CD4-positive, alpha-beta T cell treated with Interleukin-15 for 1 hour (primary cell): ENCODE measurements at places on chromosomes 6 and 20.

GRCh38 chr6:144027932-144028587 lies 20.0 kb upstream of the PLAGL1 start:
- no peak for DNase-seq

DNA sequence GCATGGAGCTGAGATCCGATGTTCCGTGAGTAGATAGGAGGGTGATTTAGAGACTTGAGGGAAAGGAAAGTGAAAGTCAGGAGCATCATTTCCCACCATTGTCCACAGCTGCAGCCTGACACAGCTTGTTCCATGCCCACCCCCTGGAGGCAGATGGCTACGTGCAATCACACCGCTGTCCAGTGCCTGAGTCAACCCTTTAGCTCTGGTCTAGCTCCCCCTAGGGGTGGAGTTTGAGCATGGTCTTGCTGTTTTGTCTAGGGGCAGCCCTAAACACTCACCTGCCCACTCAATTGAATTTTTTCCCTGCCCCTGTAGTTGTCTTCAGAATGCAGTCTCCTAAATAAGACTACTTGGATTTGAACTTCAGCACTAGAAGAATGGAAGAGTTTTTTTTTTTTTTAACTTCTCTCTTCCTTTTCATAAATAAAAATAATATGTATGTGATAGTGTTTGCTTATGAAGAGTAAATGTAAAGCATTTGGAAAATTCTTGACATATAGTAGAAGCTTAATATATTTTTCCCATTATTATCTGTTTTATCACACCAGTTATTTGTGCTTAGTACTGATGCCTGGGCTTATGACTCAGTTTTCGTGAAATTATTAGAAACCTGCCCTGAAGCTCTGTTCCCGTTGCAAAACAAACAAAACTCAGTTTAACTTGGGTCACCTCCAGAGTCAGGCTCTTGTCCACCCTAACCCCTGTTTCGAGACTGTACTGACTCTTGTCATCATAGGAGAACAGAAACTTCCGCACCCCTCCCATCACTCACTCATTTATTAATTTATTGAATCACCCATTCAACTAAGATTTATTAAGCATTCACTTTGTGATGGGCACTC lies 814.8 kb downstream of the MAFB start:
- DNase-seq: peak; percentile 18

GRCh38 chr6:106694343-106694742 lies 65.0 kb downstream of the QRSL1 start:
- no peak for DNase-seq

GRCh38 chr6:16228709-16229665 lies 9.4 kb upstream of the GMPR start:
- DNase-seq: no peak

GRCh38 chr20:48194583-48194982 lies 409.3 kb upstream of the SULF2 start:
- no peak for DNase-seq

- DNase-seq: no peak
Measured at GRCh38 chr6:105573556-105573955, 170.7 kb upstream of the PREP start.

DNA sequence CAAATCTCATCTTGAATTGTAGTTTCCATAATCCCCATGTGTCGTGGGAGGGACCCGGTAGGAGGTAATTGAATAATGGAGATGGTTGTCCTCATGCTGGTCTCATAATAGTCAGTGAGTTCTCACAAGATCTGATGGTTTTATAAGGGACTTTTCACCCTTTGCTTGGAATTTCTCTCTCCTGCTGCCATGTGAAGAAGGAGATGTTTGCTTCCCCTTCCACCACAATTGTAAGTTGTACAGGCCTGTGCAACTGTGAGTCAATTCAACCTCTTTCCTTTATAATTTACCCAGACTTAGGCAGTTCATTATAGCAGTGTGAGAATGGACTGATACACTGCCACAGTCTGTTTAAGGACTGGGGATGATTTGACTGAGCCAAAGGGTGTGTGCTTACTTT lies 44.7 kb downstream of the NKAIN2 start:
- no peak for DNase-seq

DNA sequence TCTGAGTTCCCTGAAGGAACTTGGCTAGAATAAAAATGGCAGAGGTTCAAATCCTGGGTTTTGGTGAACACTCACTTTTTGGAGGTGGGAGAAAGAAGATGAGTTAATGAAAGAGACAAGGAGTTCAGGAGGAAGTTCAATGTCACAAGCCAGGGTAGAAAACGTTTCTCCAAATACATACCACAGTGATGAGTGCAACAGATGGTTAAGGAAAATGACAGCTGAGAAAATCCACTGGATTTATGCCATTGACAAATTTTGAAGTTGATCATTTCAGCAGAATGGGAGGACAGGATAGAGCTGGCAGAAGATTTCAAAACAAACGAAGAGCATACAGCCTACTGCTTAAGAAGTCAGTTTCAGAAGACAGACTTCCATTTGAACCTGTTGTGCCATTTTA lies 122.7 kb downstream of the GFRAL start:
- no peak for DNase-seq

- DNase-seq: no peak
Measured at GRCh38 chr6:97915537-97915936, 632.5 kb upstream of the MMS22L start.

GRCh38 chr6:29958046-29958445 lies 15.7 kb downstream of the HLA-A start:
- DNase-seq: no peak

- DNase-seq: no peak
Measured at GRCh38 chr6:35737413-35738211, 780 bp downstream of the ARMC12 start.

GRCh38 chr6:15561447-15562199 lies 101.2 kb downstream of the DTNBP1 start:
- no peak for DNase-seq

DNA sequence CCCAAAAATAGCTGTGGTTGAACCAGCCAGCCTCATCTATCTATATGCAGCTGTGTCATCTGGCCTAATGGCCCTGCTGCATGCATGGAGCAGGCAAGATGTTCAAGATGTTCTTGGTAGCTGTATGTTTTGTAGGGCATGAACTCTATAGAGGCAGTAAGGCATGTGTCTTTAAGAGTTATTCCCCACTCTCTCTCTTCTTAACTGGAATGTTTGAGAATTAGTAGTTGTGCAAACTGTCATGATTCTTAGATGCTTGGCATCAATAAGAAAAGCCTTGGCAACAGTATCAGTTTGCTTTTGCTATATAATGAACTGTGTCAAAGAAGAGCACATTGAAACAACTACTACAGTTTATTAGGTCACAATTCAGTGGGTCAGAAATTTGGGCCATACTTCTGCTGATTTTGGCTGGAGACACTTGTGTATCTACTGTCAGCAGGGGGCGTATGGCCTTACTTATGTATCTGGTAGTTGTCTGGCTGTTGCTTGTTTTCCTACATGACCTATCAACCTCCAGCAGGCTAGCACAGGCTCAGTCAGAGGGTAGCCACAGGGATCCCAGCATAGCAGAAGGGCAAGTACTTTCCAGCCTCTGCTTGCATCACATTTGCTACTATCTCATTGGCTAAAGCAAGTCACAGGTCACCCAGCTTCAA lies 56.1 kb upstream of the LAMP5 start:
- DNase-seq: no peak

DNA sequence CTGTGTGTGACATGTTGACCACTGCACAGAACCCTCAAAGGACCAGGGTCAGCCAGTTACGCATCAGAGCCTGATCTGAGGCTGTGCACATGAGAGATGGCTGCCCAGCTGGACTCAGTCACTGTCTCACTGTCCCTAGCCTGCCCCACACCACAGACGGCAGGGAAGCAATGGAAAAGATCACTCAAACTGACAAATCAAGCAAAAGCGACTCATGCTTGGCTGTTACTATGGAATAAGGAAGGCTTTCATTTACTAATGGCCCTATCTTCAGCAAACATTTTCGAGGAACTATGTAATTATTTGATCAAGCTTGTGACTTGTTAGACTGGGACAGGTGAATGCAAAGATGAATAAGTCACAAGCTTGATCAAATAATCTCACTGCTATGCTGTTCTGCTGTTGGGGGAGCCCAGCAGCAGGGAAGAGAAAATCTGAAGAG lies 137.0 kb downstream of the SLC23A2 start:
- no peak for DNase-seq

GRCh38 chr20:45070932-45071632 lies 29.8 kb downstream of the KCNS1 start:
- no peak for DNase-seq

DNA sequence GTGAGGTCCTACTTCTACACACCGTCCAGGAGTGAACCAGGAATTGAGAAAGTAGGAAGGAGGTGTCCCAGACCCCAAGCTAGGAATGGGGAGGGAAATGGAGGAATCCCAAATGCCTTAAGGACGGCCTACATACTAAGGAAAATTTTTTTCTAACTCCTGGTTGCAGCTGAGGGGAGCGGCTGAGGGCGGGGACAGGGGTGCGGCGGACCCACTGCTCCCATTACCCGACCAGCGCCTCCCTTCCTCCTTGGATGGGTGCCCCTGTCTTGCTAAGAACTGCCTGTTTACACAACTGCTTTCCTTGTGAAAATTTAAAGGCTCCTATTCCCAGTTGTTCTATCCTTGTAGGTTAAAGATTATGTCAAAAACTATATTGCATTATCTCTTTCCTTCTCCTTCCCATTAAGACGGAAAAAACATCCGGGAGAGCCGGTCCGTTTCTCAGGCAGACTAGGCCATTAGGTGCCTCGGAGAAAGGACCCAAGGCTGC lies 699 bp upstream of the HSPA1B start:
- DNase-seq: peak; percentile 34

DNA sequence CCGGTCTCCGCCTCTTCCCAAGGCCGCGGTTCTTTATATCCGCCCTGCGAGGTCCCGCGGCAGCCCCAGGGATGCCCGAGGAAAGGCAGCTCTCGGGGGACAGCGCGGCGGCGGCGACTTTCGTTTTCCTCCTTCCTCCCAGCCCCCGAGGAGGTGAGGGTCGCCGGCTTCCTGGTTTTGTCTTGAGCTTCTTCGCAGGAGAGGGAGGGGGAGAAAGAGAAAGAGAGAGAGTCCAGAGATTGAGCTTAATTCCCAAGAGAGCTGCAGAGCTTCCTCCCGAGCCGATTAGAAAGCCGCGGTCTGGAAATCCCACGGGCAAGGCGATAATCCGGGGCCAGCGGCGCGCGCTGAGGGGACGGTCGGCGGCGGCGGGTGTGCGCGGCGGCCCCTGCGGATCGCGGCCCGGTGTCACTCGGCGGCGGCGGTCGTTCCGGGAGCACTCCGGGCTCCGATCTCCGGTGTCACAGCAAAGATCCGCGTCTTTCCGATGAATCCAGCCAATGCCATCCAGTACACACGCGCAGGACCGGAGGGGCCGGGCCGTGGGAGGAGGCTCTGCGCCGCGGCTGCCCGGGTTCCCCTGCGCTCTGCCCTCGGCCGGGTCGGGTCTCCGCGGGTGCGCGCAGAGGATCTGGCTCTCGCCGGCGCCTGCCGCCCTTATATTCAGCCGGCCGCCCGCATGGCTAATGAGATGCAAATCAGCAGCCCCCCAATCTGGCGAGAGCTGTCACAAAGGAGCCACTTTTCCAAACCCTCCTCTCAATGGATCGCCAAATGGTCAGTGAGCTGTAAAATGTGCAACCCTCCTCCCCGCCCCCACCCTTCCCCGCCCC lies at the start of gene DLL1:
DLL1 (minus strand) TSS at position 783 of the 833 bp plus-strand sequence. CDS start 939 bp downstream, outside the sequence.
- DNase-seq: no peak

DNA sequence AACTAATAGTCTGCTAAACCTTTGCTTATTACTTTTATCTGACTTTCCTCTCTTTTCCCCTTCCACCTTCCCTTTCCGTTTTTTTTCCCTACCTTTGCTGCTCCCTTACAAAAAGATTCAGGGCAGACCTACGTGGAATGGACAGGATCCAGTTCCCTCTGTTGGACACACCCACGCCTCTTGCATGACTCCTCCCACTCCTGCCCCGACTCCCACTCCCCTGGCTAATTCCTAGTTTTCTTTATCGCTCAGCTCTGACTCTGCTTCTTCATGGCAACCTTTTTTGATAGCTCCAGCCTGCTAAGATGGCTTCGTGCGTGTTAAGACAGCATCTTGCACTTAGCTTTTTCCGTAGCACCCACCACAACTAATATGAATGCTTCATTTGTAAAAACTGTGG lies 715.6 kb upstream of the NRSN1 start:
- DNase-seq: no peak

DNA sequence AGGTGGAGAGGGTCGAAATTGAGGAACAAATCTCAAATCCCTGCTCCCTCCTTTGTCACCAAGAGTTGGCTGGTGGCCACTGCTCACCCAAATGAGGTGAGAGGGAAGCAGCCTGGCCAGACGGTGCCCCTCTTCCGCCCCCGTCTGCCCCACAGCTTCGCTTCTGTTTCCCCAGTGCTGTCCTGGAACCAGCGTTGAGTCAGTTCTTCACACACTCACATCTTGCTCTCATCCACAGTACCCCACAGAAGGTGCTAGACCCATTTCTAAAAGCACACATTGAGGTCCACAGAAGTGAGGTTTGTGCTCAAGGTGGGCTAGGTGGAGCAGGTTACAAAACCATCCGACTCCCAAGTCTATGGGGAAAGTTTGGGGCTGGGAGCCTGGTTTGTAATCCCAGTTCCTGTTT lies 3.8 kb downstream of the CEBPB start:
- no peak for DNase-seq

DNA sequence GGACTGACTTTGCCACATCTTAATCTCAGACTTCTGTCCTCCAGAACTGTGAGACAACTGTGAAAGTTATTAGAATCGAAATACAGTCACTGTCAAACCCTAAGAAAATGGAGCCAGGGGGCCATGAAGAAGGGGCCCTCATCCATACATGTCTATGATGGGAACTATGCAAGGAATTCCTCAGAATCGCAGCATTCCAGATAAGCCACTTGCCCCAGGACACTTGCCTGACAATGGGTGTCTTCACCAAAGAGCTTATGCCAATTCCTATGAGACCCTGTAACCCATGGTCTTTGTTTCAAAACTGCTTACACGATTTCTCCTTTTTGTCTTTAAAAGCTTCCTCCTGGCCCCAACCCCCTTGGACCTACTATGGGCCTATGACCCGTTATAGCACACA lies 90.4 kb upstream of the FOXP4 start:
- no peak for DNase-seq

GRCh38 chr20:23065266-23066201 lies 16.1 kb upstream of the THBD start:
- no peak for DNase-seq
